GM19239 (cell line): ENCODE measurements at places on chromosomes 16 and 17.

- DNase-seq, result no peak
These were observed 38.7 kb upstream of the NGFR start for GRCh38 chr17:49456183-49456965.

DNA sequence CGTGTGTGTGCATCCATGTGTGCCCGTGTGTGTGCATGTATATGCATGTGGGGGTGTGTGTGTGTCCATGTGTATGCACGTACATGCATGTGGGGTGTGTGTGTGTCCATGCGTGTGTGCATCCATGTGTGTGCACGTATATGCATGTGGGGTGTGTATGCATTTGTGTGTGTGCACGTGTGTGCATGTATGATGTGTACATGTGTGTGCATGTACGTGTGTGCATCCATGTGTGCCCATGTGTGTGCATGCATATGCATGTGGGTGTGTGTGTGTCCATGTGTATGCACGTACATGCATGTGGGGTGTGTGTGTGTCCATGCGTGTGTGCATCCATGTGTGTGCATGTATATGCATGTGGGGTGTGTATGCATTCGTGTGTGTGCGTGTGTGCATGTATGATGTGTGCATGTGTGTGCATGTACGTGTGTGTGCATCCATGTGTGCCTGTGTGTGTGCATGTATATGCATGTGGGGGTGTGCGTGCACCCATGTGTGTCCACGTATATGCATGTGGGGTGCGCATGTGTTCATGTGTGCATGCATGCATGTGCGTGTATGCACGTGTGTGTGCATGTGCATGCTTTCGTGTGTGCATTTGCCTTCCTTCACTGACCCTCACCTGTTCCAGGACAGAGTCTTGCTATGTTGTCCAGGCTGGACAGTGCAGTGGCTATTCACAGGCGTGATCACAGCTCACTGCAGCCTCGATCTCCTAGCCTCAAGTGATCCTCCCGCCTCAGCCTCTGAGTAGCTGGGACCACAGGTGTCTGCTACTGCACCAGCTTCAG, 129.6 kb upstream of the TNRC6C start:
- DNase-seq, result no peak

GRCh38 chr17:13864521-13864920, 204.8 kb upstream of the COX10 start:
- DNase-seq, result no peak

DNA sequence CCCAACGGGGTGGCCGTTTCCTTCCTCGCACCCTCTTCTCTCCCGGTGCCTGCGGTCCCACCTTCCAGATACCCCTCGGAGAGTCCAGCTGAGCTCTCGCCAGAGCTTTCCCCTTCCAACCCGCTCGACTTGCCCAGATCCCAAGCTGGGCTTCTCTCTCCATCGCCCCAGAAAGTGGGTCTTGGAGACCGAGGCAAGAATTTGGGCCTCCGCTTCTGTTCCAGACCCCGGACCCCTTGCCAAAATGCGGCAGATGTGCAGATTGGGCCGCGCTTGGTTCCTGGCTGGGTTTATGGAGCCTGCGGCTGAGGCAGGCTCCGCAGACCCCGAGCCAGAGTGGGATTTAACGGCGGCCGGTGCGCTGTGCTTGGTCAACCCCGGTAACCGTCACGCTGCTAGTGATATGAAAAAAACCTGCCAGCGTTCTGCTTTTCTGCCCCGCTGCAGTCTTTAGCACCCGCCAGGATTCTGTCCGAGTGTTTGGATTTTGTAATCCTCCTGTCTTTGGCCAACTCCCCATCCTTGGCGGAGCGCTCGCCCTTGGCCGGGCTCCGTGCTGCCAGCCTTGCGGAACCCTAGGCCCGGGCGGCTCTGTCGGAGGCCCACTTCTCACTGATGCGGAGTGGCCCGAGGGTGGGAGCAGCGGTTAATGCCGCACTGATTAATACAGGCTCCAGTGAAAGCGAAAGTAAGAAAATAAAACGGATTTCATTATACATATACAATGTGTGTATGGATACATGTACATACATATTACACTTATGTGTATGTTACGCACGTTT, 754 bp upstream of the SLFN11 start:
- DNase-seq, result peak; percentile 13

DNA sequence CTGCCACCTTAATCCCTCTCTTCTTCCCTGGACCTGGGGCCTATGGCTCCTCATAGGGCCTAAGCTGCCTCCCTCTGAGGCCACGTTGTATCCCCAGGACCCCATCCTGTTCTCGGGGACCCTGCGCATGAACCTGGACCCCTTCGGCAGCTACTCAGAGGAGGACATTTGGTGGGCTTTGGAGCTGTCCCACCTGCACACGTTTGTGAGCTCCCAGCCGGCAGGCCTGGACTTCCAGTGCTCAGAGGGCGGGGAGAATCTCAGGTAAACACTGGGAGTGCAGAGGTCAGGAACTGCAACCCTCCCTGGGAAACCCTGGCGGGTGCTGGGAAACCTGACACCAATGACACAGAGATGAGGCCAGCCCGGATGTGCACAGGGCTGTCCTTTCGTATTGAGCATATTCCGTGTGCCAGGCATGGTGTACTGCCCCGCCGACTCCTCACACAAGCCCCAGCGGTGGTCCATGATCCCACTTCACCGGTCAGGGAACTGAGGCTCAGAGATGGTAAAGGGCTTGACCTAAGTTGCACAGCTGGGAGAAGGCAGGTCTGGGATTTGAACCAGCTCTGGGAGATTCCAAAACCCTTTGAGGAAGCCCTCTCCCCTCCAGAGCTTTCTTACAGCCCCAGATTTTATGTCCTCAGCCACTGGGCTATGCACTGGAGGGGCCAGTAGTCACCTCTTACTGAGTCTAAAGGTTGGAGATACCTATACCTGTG, 22.9 kb downstream of the ANKRD40 start:
- no peak for DNase-seq

GRCh38 chr17:58313815-58314705, 14.5 kb downstream of the TSPOAP1 start:
- DNase-seq, result no peak

DNA sequence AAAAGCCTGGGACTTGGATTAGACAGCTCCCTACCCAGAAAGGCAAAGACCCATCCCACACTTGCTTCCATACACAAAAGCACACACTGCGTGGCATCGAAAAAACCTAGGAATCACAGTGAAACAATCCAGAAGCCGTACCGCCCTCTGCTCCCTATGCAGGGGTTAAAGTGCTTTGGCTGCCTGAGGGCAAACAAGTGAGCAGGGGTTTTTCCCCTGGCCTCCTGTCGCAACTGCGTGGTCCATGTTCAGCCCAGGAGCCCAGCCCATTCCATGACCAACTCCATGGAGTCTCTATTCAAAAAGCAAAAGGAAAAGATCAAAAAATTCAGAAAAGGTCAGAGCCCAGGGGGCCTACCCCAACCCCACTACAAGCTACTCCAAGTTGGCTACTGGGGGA, 3.6 kb upstream of the GSDMB start:
- DNase-seq, result no peak

DNA sequence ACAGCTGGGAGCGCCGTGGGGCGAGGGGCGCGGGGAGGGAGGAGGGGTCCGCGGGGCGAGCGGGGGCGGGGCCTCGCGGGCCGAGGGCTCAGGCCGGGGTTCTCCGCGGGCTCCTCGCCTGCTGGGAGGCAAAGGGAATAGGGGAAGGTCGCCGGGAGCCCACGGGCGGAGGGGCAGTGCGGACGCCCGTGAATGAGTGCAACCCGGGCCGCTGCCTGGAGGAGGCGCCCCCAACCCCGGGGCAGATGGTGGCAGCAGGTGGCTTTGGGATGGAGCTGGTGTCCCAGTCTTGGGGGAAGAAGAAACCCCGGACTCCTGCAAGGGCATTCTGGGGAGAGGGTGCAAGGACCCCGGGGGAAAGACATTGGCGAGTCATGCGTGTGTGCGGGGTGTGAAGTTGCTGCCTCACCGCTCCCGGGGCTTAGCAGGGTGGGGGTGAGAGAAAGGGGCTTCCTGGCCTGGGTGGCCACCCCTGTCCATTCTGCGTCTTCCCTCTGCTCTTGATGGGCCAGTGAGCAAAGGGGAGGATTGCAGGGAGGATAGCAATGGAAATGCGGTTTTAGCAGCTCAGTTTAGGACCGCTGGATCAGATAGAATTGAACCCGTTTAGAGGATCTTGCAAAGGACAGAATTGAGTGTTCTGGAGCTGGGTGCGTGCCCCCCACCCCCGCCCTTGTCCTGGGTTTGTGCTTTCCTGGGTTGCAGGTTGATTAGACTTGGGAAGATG, 526 bp downstream of the KIAA0513 start:
- DNase-seq, result no peak

DNA sequence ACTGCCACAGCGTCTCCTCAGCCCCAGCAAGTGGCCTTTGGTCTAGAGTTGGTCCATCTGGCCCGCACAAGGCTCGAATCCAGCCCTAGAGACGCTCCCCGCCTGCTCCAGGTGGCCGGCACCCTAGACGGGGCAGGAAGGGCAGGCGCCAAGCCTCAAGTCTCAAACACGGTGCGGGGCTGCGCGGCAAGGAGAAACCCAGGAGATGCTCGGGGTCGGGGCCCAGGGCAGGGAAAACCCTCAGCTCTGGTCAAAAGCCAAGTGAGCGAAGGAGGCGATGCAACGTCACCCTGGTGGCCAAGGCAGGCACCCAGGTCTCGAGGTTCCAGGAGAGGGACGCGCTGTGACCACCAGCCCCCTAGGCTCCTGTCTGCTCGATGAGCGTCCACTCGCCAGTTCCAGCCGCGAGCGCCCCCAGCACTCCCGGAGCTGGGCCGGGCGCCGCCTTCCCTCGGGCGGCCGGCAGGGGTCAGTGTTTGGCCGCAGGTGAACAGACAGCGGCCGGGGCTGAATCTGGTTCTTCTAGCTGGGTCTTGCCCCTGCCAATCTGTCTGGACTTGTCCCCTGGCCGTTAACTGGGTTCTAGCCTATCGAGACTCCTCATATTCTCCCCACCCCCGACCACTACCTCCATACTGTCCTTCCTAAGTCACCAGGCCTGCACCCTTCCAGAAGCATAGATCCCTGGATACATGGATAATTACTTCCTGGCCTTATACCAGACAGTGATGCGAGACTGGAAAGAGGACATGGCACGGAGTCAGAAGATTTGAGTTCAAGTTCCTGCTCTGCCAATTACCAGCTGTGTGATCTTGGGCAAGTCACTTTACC, 44.0 kb downstream of the PRAC1 start:
- peak; percentile 70 for DNase-seq

GRCh38 chr16:70437017-70437581, 1.8 kb downstream of the ST3GAL2 start:
- DNase-seq, result no peak
